ENCODE measurements at places on chromosomes 2 and 18.

- no peak for DNase-seq
Observed at GRCh38 chr2:167965907-167966761, 281.3 kb downstream of the STK39 start.

- no peak for DNase-seq
Observed at GRCh38 chr2:21035974-21036707, 7.7 kb downstream of the APOB start.

DNA sequence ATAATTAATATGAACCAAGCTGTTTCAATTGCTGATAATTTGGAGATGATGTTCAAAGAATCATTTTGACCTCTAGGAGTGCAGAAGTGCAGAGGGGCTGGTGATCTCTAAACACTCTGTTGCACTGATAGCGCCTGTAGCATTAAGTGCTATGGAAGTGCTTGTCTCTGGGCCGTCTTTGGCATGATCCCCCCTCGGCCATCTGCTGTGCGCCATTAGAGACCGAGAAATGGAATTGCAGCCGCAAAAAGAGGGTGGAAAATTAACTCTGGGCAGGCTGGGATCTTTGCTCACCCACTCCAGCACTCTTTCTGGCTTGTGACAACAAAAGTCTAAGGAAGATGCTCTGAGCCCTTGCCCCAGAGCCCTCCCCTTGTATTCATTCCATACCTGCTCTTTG is 23.4 kb downstream of the AKAIN1 start:
- DNase-seq = no peak

DNA sequence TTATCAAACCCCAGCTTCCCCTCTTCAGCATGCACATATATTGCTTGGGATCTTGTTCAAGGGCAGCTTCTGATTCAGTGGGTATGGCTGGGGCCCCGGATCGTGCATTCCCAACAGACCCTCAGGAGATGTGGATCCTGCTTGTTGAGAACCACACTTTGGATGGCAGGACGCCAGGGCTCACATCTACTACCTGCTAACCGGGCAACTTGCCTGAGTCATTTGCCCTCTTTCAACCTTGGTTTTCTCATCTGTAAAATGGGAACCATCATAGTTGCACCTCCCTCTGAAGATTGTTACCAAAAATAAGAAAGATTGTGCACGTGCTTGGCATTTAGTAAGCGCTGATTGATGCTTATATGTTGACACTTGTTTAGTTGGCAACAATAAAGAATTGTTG is 154.6 kb downstream of the ACKR3 start:
- no peak for DNase-seq

GRCh38 chr2:86330001-86330400 is 7.4 kb downstream of the REEP1 start:
- no peak for DNase-seq

DNA sequence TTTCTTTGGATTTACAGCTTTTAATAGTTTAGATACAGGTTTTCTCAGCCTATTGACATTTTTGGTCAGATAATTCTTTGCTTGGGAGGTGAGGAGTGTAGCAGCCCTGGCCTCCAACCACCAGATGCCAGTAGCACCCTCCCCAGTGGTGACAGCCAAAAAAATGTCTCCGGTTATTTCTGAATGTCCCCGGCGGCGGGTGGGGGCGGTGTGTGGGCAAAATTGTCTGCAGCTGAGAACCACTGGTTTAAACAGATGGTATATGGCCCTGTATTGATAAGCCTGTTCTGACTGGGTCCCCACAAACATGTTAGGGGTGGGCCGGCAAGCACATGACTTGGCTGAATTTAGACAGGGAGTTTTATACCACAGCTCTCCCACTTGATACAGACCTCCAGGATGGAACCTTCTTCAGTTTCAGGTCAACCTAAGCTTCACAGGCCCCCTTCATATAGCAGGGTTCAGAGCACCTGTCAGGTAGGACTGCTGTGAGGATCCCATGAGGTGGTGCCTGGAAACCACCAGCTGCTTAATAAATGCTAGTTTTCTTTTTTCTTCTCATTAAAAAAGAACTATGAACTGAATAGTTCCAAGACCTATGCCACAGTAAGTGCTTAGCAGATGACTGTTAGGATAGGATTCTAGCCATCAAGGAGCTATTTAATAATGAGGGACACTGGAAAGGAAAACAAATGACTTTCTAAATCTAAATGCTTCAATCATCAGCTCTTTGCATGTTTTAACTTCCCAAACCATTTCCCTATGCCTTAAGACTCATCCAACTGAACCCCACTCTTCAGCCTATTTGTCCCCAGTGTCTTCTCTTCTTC is 18.1 kb downstream of the LPIN2 start:
- DNase-seq = no peak

- no peak for DNase-seq
Observed at GRCh38 chr2:69625078-69625795, 18.3 kb downstream of the AAK1 start.

- peak; percentile 95 for DNase-seq
Observed at GRCh38 chr18:26480897-26481795, 67.2 kb downstream of the KCTD1 start.

GRCh38 chr2:237720957-237721356 is 77.6 kb upstream of the RBM44 start:
- peak; percentile 83 for DNase-seq

- DNase-seq = no peak
Observed at GRCh38 chr2:197442857-197443256, 8.0 kb upstream of the SF3B1 start.

- DNase-seq = no peak
Observed at GRCh38 chr2:111186933-111187332, 66.2 kb downstream of the BCL2L11 start.

GRCh38 chr18:6001867-6002266 is 106.5 kb upstream of the TMEM200C start:
- DNase-seq = no peak

GRCh38 chr2:184562532-184562931 is 35.8 kb upstream of the ZNF804A start:
- no peak for DNase-seq

- no peak for DNase-seq
Observed at GRCh38 chr2:919672-920071, 31.0 kb upstream of the SNTG2 start.

GRCh38 chr2:190583507-190584337 is 49.2 kb upstream of the NEMP2 start:
- no peak for DNase-seq

GRCh38 chr2:218428846-218429558 is 10.1 kb downstream of the VIL1 start:
- DNase-seq = no peak

- no peak for DNase-seq
Observed at GRCh38 chr2:112277596-112278220, 2.3 kb downstream of the ZC3H6 start.

- DNase-seq = no peak
Observed at GRCh38 chr2:223578846-223579245, 23.3 kb downstream of the SCG2 start.

DNA sequence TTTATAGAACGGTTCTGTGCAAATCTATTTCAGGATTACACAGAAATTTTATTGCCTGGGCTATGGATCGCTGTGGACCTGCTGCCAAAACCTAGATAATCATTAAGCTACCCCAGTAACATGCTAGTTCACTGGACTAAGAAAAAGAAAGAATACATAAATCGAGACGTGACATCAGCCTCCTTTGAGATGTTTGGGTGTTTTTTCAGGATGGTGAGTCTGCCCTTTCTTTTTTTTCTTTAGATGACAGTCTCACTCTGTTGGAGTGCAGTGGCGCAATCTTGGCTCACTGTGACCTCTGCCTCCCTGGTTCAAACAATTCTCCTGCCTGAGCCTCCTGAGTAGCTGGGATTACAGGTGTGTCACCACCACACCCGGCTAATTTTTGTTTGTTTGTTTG is 52.0 kb downstream of the FHOD3 start:
- no peak for DNase-seq

Measured in EL (cell line).